ENCODE measurements at places on chromosomes 13 and 19.
A peak's percentile ranks its signal among the peaks of the same experiment; 100 is the strongest.

DNA sequence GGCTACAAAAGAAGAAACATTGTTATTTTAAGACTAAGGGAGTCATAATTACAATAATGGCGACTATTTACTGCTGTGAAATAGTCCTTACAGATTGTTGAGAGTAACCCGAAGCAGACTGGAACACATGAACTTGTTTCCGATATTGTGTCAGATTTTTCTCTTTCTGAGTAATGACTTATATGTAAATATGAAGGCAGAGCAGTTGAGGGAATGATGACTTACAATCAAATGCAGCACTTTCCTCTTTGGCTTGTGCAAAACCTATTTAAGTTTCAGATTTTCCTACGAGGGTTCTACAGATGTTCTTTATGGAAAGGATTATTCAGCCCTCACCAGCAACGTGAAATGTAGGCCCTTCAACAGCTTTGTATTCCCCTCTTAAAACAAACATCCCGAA, 198.6 kb downstream of the RGCC start:
- DNase-seq: no peak

- DNase-seq: no peak
Observed at GRCh38 chr19:48405850-48406249, 12.4 kb downstream of the GRIN2D start.

DNA sequence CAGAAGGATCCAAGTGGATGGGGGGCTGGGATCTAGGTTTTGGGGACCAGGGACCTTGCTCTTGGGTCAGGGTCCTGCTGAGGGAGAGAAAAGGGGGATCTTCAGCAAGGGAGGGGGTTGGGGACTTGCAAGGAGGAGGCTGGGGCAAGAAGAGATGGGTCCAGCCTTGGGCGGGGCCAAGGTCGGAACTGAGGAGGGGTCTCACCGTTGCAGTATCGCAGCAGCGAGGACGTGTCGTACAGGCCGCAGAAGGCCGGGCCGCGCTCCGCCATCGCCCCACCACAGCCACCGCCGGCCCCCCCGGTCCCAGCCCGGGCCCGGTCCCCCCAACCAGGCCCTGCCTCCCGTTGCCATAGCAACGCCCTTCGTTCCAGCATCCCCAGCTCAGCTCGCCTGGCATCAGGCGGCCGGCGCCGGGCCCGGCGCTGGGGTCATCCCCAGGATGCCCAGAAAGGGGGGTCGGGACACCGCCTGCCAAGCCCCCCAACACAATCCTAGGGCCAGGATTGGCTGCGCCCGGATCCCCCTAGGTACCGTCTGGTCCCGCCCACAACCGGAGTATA, 6.0 kb upstream of the EML2 start:
- DNase-seq: no peak

DNA sequence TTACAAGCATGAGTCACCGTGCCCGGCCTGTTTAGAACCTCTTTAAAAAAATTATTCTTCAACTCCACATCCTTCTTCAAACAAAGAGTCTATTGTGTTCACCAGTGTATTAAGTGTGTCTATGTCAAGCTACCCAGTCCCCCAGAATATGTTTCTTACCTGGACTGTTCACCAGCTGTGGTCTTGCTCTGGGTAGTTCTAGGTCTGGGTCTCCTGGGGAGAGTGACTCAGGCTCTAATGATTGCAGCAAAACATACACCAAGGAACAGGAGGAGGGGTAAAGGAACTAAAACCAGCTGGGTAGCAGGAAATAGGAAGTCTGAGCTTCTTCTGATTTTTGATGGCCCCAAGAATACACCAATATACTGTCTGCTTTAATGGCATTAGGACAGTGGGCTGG, at the start of gene FPR1:
Gene FPR1 (minus strand): TSS at position 224 of the 400 bp plus-strand sequence. CDS start 4,884 bp downstream, outside the sequence.
- DNase-seq: no peak

DNA sequence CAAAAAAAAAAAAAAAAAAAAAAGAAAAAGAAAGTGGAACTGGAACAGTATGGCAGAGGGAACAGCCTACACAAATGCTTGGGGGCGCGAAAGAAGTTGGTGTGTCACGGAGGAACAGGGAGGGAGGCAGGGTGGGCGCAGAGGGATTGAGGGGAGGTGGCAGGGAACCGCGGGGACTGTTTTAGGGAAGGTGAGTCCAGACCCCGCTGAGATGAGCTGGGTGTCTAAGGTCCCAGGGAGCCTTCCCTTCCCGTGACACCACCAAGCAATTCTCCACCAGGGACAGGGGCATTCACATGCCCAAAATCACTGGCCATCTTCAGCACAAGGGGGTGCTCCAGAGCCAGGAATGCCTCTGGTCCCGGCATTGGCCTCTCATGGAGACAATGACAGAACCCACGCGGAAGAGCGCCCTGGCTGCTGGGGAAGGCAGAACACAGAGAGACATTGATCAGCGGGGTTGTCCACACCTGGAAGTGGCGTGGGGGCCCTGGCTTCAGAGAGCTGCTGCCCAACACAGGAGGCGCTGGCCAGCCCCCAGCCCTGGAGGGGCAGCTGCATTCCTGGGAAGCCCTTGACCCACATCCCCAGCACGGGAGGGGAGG, 6.9 kb downstream of the PEAK3 start:
- DNase-seq: peak; percentile 89

- no peak for DNase-seq
Observed at GRCh38 chr13:110890279-110891165, 24.3 kb downstream of the ANKRD10 start.

DNA sequence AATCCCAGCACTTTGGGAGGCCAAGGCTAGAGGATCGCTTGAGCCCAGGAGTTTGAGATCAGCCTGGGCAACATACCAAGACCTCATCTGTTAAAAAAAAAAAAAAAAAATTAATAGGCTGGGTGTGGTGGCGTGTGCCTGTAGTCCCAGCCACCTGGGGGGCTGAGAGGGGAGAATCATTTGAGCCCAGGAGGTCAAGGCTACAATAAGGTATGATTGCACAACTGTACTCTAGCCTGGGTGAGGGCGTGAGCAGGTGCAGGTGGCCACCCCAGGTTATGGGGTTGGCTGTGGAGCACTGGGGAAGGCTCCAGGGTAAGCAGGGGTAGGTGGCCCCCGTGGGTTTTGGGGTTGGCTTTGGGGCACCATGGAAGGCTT, 33.9 kb downstream of the MCF2L start:
- DNase-seq: no peak

GRCh38 chr13:102905905-102906771, 60.3 kb downstream of the ERCC5 start:
- DNase-seq: no peak

- DNase-seq: peak; percentile 74
Observed at GRCh38 chr19:1481893-1482360, 2.9 kb upstream of the C19orf25 start.

GRCh38 chr13:59700281-59700680, 463.4 kb downstream of the DIAPH3 start:
- DNase-seq: no peak

DNA sequence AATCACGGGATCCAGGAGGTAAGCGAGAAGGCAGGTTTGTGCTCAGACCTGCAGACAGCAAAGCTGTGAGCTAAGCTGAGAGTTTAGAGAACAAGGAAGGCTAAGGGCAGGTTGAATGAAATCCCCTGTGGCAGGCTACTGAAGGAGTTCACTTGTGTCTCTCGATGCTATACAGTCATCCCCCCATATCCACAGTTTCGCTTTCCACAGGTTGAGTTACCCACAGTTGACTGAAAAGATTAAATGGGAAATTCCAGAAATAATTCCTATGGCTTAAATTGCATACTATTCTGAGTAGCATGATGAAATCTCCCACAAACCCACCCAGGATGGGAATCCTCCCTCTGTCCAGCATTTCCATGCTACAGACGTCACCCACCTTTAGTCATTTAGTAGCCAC, 49.6 kb downstream of the ABCC4 start:
- DNase-seq: no peak

GRCh38 chr13:98942997-98943396, 34.9 kb downstream of the DOCK9 start:
- DNase-seq: peak; percentile 13

GRCh38 chr13:35994131-35994966, 136.8 kb downstream of the DCLK1 start:
- no peak for DNase-seq

GRCh38 chr13:108086678-108087077, 128.7 kb downstream of the LIG4 start:
- DNase-seq: no peak

DNA sequence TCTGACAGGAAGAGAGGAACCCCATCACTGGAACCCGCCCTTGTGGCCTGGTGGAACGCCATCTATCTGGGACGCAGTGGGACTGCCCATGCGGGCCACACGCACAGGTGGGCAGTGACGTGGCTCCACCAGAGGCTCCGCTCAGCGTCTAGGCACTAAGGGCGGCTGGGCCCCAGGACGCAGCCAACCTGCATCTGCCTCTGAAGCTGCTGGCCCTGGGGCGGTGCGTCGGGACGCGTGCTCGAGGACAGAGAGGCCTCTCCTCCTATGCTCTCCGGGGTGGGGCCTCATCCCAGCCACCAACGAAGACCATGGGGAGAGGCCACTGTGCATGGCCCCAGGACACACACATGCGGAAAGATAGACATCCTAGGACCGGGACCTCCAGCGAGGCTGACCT, 18.1 kb downstream of the IZUMO4 start:
- DNase-seq: no peak

DNA sequence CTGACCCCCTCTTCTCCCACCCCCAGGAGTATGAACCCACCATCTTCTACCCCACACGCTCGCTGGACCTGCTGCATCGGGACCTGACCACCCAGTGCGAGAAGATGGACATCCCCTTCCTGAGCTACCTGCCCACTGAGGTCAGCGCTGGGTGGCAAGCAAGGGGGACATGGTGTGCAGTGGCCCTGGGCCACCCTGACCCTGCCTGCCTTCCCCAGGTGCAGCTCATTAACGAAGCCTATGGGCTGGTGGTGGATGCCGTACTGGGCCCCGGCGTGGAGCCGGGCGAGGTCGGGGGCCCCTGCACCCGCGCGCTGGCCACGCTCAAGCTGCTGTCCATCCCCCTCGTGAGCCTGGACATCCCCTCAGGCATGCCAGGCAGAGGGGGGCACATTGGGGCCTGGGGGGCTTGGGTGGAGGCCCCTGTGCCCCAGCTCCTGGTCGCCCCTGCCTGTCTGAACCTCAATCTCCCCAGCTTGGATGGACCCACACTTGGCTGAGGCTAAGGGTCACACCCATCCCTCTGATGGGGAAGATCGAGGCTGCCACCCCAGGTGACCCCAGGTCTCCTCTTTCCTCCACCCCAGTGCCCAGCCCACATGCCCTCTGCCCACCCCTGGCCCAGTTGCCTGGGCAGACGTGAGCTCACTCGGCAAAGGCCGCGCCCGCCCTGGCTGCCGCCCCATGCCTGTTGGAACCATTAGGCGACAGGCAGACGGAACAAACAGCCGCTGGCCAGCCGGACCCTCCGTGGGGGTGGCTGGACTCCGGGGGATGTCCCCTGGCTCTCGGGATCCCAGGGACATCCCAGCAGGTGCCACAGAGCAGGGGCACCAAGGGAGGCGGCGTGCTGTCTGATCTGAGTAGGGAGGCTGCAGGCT, 2.5 kb upstream of the CILP2 start:
- peak; percentile 74 for DNase-seq

Data from spleen (tissue), 13 donors.